SW480 (cell line): ENCODE measurements at places on chromosomes 16 and 17.

DNA sequence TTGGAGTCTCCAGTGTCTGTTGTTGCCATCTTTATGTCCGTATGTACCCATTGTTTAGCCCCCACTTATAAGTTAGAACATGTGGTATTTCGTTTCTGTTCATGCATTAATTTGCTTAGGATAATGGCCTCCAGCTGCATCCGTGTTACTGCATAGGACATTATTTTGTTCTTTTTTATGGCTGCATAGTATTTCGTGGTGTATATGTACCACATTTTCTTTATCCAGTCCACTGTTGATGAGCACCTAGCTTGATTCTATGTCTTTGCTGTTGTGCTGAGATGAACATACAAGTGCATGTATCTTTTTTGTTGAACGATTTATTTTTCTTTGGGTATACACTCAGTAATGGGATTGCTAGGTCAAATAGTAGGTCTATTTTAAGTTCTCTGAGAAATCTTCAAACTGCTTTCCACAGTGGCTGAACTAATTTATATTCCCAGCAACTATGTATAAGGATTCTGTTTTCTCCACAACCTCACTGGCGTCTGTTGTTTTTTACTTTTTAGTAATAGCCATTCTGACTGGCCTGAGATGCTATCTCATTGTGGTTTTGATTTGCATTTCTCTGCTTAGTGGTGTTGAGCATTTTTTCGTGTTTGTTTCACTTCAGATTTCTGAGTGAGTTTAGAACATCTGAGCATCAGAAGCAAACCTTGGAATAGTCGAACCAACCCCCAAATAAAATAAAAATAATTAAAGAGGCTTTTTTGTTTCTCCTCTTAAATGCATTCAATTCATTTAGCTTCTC is 304.7 kb downstream of the ZFHX3 start:
- DNase-seq, result no peak

GRCh38 chr16:65195998-65196397 is 74.1 kb upstream of the CDH11 start:
- no peak for DNase-seq

GRCh38 chr16:47460359-47460710 is 528 bp downstream of the ITFG1 start:
- DNase-seq, result peak; percentile 2

DNA sequence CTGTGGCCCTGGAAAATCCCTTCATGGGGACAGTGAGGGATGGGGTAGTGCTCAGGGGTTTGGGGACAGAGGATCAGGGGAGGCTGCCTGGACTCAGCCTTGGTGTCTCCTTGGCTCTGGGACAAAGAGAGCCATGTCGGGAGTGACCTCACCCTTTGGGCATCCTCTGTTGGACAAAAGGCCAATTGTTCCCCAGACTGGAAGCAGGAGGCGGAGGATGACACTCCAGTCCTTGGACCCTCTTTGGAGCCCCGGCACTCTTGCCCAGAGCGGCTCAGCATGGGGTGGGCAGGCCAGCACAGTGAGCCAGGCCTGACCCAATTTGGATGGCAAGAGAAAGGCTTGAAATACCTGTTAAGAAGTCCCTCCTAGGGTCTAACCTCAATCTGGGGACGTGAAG is 39.4 kb upstream of the PHB1 start:
- peak; percentile 83 for DNase-seq

- DNase-seq, result no peak
Observed at GRCh38 chr17:83154311-83155127, 75.1 kb downstream of the METRNL start.

GRCh38 chr17:38706505-38707216 is 1.6 kb downstream of the MLLT6 start:
- DNase-seq, result no peak
